ENCODE measurements at places on chromosomes 4 and X.

- DNase-seq: no peak
Observed at GRCh38 chrX:45232139-45232538, 31.5 kb upstream of the DIPK2B start.

DNA sequence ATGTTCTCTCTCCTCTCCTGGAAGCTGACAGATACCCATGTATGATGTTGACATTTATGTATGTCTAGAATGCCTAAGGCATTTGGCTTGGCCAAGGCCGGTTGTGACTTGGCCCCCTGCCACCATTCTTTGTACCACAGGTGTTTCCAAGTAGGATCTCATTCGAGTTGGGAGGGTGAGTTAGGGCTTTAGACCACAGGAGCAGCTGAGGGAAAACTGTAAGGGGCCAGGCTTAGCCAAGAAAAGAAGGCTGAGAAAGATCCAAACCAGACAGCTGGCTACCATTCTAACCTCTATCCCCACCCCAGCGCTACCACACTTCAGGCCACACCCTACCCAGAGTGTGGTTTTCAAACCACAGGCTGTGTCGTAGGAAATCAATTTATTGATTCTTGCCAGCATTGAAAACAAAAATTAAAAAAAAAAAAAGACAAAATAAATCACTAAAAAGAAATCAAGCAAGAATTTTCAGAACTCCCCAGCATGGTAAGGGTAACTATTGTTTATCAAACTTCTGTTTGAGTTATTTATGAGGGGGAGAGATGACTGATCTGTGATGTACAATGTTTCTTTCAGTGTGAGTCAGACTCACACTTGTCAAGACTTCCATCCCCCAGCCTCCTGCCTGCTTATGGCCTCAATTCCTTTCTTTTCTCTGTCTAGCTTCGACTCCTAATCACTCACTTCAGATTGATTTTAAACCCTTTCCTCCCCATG, 9.9 kb downstream of the TMSB4X start:
- DNase-seq: no peak

DNA sequence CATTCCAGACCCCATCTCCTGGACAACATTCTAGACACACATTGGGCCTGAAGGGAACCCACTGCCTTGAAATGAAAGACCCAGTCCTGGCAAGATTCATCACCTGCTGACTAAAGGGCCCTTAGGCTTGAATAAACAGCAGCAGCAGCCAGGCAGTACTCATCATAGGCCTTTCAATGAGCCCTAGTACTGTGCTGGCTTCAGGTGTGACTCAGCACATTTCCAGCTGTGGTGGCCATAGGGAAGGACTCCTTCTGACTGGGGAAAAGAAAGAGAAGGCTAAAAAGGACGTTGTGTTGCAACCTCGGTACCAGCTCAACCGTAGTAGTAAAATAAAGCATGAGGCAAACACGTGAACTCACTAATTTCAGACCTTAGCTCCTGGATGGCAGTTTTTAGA, 344.0 kb downstream of the ACTRT1 start:
- DNase-seq: no peak

DNA sequence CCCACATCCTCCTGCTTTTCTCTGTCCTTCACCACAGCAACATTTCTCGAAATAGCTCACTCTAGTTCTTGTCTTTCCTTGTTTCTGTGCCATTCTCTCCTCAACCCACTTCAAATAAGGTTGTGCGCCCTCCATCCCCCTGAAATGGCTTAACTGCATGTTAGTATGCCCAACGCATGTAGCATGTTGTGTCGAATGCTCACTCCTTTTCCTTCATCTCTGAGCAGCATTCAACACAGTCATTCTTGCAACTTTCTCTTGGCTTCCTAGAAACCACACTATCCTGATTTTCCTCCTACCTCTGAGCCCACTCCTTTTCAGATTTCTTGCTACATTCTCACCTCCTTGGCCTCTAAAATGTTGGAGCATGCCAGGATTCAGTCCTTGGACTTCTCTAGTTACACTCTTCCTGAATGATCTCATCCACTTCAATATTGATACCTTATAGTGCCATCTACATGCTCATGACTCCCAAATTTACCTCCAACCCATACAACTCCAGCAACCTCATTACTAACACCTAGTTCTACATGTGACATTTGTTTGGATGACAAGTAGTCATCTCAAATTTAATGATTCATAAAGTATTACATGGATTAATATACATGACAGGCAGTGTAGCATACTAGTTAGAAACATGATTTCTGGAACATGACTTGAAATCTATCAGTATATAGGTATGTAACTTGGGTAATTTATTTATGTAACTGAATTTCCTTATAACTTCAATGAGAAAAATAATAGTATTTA, 22.3 kb downstream of the RBMX start:
- no peak for DNase-seq

GRCh38 chr4:69823481-69824186, 36.3 kb downstream of the SULT1E1 start:
- DNase-seq: no peak

GRCh38 chr4:48058617-48059530, 42.3 kb downstream of the NIPAL1 start:
- no peak for DNase-seq

DNA sequence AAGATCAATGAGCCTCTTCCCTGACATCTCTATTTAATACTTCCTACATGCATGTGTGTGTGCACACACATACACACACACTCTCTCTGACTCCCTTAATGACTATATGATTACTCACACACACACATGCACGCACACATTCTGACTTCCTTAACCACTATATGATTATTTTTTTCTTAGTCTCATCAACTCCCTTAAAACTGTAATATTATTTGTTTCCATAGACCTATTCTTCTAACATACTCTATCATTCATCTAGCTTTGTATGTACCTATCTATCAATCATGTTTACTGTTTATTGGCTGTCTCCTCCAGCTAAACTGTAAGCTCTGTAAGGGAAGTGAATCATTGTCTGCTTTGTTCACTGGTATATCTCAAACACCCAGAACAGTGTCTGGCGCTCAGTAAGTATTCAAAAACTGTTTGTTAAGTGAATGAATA, 236.6 kb downstream of the RASL11B start:
- no peak for DNase-seq

- no peak for DNase-seq
Observed at GRCh38 chr4:153832720-153833287, 43.9 kb upstream of the SFRP2 start.

GRCh38 chrX:43016021-43016420, 238.1 kb upstream of the PPP1R2C start:
- DNase-seq: no peak

- no peak for DNase-seq
Observed at GRCh38 chr4:39066371-39066770, 4.3 kb downstream of the KLHL5 start.

DNA sequence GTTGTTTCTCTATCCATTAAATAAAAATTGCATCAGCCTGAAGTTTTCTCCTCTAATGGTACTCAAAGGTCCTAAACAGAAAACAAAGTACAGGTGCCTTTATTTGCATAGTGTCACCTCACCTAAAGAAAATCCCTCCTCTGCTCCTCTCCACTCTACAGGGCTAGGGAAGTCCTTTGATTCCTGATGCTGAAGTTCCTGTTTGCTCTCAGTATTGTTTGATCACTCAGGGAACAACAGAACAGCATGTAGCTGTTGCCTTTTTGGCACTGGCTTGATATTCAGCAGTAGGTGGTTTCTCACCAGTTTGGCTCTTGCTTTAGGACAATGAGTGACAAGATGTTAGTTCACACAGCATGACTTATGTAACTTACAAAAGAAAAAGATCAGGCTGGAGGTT, 156.2 kb upstream of the SLC7A11 start:
- DNase-seq: no peak

DNA sequence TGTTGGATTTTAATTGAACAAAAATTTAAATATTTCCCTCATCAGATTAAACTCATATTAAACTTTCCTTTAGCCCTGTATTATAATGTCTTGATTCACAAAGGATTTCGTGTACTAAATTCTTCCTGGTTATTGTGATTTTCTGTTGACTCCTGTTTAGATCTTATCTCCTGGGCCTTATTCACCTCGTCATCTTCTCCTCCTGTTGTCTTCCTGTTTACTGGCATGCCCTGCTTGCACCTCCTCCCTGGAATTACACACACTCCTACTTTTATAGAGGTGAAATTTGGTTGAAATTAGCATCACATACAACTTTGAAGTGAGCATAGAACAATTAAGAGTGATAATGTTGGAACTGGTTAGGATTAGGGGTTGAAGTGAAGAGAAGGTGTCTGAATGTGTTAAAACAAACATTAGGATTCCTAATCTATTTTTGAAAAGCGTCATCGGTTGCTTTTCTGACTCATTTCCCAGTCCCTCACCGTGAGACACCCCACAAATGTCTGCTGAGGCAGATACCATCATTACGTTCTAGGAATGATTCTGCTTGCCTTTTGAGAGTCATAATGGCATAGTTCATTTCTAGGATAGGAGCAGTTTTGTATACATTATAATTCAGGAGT, 32.5 kb downstream of the TLL1 start:
- DNase-seq: no peak

- no peak for DNase-seq
Observed at GRCh38 chr4:37241647-37242046, 2.9 kb upstream of the NWD2 start.

GRCh38 chr4:150579551-150580234, 2.3 kb upstream of the MAB21L2 start:
- no peak for DNase-seq

DNA sequence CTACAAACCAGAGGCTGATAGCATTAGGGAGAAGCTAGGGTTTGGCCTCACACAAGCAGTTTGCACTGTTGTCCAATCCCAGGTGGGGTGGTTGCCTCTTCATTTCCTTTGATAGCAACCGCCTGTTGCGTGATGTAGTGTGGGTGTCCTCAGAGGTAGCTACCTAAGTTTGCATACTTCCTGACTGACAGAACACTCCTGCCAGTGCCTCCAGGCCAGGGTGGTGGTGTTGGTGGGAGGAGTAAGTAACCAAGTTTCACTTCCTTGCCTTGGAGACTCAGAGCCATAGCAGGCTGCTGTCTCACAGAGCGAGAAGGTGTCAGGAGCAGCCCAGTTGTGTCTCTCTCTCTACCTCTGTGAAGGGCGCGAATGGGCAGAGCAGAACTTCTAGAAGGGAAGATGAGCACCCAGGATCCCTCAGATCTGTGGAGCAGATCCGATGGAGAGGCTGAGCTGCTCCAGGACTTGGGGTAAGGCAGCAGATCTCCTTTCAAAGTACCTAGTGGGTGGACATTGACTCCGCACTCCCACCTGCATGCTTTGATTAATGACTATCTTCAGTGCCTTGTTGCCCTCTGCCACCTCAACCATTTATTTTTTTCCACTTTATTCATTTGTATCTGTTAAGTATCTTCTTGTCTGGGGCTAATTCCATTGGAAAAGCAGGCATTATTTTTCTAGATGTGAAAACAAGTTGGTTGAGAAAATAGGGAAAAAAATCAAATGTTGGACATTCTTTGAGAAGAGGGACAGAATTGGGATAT, at the start of gene DAPP1:
TSS of gene DAPP1 (plus strand) at position 283 of the 764 bp plus-strand sequence. CDS start at position 370, 87 bp downstream.
- no peak for DNase-seq

DNA sequence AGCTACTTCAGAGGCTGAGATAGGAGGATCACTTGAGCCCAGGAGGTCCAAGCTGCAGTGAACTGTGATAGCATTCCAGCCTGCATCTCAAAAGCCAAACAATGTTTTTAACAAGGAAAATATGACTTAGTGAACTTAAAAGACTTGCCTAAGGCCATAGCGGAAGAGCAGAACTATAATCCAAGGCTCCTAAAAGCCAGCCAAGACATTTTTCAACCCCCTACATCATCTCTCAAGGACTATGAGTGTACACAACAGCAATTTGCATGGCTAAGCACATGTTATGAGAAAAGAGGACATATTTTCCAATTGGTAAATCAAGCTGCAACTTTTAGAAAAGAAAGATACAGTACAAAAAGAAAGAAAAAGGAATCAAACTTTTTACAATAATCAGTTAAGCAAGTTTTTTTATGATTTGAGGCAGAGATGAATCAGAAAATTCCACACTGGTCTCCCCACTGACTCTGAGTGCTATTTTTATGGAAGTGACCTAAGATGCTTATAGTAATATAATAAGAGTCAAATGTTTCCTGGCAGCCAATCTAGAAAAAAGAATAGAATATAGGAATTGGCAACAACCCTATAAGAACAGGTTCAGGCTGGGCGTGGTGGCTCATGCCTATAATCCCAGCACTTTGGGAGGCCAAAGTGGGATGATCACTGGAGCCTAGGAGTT, 9.8 kb upstream of the ACOT9 start:
- peak; percentile 55 for DNase-seq

DNA sequence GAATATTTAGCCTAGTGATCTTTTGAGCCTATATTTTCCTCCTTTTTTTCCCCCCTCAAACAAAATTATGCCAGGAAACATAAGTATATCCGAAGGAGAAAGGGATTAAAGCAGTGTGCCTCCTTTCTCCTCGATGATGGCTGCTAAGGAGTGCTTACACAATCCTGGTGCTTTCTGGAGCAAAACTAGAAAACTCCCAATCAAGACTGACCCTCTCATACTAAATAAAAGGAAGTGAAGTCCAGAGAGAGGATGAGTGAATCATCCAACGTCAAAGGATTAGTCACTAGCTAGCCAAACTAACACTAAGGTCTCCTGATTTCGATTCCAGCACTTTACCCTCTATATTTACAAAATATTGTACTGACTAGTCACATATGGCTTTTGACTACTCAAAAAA, 146.8 kb downstream of the PPP3CA start:
- peak; percentile 69 for DNase-seq

- DNase-seq: no peak
Observed at GRCh38 chr4:2069161-2069971, 10.2 kb downstream of the NAT8L start.

DNA sequence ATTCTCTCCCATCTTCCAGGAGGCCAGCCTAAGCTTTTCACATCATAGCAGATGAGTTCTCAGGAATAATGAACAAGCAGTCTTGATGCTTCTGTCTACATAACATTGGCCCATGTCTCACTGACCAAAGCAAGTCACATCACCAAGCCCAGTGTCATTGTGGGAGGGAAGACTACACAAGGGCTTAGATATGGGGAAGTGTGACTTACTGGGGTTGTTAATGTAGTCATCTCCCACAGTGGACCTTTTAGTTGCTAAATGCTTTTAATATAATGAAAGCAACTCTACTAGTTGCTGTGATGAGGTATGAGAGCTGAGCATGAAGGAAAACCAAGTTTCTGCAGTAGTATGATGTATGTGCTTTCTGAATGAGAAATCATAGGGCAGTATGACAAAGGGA, 40.5 kb downstream of the TSPAN7 start:
- DNase-seq: no peak

DNA sequence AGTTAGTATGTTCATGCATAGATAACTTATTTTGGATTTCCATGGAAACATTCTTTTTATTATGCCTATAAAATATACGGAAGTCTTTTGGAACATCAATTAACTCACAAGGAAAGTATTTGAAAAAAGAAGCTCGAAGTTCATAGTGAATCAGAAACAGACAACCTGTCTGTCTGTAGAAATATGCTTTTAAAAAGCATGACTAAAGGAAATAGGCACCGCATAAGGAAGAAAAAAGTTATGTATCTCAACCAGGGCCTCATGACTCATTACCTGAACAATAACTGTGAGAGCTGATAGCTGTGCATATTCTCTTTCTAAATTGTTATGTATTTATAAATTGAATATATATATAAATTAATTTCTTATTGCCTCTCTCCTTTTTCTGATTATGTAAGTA, 324.1 kb downstream of the TLL1 start:
- DNase-seq: no peak

- no peak for DNase-seq
Observed at GRCh38 chr4:139848028-139848427, 182.4 kb downstream of the MGST2 start.

Data from GM04504 (cell line).